GM06990 (cell line): ENCODE measurements at places on chromosomes 5 and 9.

DNA sequence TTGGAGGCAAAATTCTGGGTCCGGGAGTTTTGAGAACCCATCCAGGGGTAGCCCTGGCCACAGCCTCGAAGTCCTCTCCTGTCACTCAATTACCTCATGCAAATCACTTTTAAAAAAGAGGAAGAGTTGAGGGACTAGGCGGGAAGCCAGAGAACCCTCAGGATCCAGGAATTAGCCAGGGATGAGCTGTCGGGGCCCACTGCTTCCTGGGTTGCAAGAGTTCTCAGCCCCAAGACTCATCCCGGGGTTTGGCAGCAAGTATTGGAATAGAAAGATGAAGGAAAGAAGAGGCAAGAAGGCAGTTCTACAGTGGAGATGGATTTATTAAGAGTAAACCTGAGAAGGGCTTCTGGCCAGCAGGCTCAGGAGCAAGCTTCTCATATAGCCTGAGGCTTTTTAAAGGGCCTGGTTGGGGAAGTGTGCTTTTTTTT, 25.6 kb downstream of the C9orf50 start:
- no peak for DNase-seq

DNA sequence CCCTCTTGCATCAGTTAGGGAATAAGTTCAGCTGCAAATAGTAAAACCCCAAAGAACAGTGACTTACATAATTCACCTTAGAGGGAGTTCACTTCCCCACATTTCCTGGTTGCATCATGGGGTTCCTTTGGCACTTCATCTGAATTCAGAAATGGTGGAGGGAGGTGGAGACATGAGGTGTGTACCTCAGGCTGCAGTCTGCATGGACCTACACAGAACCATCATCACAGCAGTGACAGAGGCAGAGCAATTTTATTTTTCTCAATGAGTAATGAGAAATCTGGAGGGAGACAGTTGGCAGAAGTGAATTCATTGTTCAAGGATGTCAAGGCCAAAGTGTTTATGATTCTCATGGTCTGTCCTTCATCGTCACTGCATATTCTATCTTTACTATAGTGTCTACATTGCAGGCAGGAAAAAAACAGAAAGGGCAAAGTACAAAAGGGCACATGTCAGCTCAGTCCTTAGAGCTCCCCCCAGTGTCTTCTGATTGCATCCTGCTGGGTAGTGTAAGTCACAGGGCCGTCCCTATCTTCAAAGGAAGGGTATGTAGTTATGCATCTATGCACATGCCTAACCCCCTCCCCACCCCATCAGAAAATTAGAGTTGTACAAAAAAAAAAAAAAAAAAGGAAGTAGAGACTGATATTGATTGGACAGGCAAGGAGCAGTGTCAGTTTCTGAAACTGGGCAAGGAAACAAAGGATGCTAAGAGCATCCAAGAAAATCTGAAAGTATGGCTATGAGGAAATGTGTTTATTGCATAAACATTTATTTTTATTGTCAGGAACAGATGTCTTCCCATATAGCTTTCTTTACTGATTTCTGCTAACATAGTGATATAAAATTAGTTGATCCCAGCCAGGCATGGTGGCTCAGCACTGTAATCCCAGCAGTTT, 132.7 kb upstream of the APC start:
- DNase-seq = no peak

DNA sequence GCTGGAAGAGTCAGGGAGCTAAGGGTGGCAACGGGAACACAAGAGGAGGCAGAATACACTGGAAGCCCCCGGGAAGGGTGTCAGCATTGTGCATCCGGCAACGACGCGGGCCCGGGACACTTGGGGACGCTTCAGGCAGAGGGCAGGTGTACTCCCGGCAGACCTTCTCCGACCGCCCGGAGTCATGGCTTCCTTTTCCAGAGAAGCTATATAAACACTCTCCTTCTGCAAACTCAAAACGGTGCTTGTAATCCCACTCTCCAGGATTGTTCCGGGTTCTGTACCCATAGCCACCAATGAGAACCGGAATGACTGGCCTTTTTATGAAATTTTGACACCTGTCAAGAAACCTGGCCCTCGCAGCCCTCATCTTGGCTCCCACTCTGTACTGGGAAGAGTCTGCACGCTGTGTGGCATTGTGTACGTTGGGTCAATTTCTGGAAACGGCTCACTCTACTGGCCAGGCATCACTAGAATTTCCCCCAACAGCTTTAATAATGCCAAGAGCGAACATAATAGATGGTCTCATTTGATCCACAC, 462 bp upstream of the MCC start:
- DNase-seq = no peak

- DNase-seq = no peak
These were observed 8.4 kb upstream of the FAM81B start for GRCh38 chr5:95382801-95383200.

DNA sequence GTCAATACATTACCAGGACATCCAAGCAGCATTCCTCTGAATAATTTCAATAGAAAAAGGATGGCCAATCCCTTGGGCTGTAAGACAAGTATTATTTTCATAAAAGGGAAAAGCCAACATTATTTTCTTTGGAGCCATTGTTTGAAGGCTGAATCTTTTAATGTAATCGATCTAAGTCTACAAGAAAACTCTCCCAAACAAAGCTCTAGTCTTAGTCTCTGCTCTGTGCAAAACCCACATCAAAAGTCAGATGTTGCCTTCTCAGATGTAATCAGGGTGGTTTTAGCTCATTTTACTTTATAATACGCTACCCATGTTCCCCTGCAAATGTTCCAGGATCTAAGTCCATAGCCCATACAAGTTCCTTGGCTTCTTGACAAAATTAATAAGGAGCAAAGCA, 325.6 kb downstream of the TRPM3 start:
- no peak for DNase-seq

GRCh38 chr5:167348251-167348926, 943.1 kb upstream of the WWC1 start:
- DNase-seq = no peak

DNA sequence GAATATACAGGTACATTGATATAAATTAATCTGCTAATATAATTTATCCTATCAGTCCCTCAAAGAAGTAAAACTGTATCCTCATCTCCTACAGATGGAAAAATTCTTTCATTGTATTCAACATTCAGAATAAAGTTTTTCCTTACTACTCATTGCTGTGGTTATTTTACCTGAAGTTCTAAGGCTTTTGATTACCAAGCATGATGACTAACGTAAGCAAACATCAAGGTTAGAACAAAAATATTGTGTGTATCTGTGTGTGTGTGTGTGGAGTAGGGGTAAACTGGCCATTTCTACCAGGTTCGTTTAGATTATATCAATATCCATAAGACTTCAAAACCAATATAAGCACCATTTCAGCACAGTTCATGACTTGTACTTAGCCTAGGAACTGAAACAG, 560.7 kb upstream of the TRPC7 start:
- no peak for DNase-seq

DNA sequence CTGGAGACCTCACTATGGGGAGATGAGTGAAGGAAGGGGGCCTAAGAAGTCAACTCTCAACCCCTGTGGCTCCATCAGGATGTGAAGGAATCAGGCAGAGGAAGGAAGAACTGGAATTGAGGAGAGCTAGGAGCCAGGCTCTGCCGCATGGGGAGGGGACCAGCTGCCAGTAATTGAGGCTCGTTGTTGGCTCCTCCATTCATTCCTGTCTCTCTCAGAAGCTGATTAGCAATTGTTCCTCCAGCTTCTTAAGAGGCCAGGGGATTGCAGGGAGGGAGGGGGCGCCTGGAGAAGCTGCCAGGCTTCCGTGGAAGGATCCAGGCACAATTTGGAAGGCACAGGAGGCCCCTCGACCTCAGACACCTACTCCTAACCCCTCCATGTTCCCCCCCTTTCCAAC, 20.5 kb upstream of the TTLL11 start:
- no peak for DNase-seq

DNA sequence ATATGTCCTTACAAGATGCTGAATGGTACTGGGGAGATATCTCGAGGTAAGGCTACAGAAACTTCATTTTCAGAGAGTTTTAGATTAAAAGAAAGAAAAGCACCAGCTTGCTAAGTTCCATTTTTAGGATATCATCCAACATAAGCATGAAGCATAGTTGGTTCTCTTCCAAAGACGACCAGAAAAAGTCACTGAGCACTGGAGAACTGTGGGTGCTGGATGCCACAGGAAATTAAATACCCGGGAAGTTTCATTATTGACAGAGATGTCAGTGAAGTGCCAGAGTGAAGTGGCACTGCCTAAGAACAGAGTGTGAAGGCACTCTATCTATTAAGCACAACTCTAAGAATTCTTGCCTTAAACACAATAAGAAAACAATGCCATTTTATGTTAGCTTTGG, 76.8 kb downstream of the PIK3R1 start:
- no peak for DNase-seq

- DNase-seq = no peak
These were observed 8.3 kb upstream of the DDX41 start for GRCh38 chr5:177524941-177525655.

GRCh38 chr5:168851902-168852321, 272.7 kb upstream of the PANK3 start:
- no peak for DNase-seq

- no peak for DNase-seq
These were observed 85.3 kb upstream of the PIK3R1 start for GRCh38 chr5:68130253-68130652.

DNA sequence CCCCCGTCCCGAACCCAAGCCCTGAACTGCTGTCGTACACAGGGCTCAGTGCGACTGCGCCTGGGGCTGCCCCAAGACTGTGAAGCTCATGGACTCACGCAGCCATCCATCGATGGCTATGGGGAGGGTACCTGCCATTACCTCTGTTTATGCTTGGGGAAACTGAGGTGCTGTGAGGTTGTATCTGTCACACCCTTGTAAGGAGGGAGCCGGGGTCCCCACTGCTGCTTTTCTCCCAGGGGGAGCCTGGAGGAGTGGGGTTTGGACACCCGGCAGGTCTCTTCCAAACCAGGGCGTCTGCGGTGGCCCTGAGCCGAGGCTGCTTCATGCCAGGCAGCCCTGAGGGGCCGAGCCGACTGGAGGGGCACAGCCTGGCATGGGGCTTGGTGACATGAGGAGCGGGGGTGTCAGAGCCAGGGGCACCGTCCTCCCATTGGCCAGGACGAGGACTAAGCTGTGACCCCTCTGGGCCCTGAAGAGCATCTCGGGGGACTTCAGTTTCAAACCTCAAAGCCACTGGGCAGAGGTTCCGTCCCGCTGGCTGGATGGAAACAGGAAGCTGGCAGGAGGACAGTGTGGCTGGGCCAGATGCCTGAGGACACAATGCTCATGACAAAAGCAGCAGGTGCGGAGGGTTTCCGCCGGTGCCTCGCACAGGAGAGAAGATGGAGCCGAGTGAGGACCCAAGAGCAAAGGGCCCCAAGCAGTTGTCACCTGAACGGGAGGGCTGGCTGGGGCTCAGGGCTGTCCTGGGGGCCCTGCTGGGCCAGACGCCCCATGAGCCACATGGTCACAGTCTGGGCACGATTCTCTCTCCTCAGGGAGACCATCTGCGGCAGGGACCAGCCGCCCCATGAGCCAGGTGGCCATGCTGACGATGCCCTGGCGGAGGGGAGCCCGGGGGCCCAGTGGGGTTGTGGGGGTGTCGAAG, 54.4 kb upstream of the EXOC3 start:
- DNase-seq = no peak

DNA sequence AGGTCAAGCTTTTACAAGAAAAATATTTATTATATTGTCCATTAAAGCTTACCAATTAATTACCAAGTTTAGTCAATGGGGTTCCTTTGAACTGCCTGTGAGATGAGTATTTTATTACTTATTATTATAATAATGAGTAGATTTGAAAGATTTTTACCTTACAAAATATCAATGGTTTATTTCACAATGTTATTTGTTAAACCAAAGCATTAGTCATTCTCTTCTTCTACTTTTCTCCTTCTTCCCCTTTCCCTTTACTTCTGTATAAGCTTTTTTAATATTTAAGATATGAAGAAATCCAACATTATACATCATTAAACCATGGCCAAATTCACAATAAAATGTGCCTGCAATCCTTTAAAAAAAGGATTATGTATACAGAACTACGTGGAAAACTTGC, 369.5 kb downstream of the ARL15 start:
- no peak for DNase-seq

DNA sequence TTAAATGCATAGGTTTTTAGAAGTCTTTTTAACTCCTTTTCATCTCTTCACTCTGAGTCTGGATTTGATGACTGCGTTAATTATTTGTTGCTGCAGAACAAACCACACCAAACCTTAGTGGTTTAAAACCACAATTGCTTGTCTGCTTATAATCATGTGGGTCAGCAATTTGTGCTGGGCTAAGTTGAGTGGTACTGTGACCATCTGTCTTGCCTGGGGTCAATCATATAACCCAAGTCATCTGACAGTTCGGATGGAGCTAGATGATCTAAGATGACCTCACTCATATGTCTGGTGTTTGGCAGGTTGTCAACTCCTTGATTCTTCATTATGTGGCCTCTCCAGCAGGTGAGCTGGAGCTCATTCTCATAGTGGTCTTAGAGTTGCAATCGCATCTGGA, 219.1 kb upstream of the ELAVL2 start:
- DNase-seq = no peak
